COR-L47 (cell line): ENCODE measurements at places on chromosomes 5 and 9.

GRCh38 chr5:23717486-23717885 lies 210.1 kb downstream of the PRDM9 start:
- DNase-seq, result no peak

- DNase-seq, result no peak
These were observed 29.4 kb downstream of the ATPSCKMT start for GRCh38 chr5:10220248-10220647.

DNA sequence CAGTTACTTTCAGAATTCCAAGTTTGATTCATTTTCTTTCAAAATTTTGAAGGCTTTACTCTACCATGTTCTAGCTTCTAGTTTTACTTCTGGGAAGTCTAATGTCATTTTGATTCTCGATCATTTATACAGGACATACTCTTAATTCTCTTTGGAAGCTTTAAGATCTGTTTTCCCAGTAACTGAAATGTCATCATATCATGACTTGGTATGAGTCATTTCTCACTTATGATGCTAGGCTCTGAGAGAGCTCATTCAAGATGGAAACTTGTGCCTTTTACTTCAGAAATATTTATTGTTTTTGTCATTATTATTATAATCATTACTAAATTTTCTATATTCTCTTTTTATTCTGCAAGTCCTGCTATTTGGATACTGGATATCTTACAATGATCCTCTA lies 222.3 kb downstream of the PARP8 start:
- no peak for DNase-seq

GRCh38 chr5:94516148-94516547 lies 102.3 kb downstream of the KIAA0825 start:
- DNase-seq, result no peak
